ENCODE measurements at places on chromosomes 13 and 19.

GRCh38 chr13:100124265-100124664, 35.4 kb downstream of the PCCA start:
- DNase-seq, result no peak

- DNase-seq, result no peak
These were observed 5.5 kb upstream of the CYP4F3 start for GRCh38 chr19:15635016-15635805.

GRCh38 chr13:95327190-95327589, 25.9 kb upstream of the ABCC4 start:
- no peak for DNase-seq

- no peak for DNase-seq
These were observed 275.2 kb upstream of the EDNRB start for GRCh38 chr13:78193846-78194245.

GRCh38 chr19:2084993-2085720, 11.0 kb downstream of the MOB3A start:
- DNase-seq, result peak; percentile 96

DNA sequence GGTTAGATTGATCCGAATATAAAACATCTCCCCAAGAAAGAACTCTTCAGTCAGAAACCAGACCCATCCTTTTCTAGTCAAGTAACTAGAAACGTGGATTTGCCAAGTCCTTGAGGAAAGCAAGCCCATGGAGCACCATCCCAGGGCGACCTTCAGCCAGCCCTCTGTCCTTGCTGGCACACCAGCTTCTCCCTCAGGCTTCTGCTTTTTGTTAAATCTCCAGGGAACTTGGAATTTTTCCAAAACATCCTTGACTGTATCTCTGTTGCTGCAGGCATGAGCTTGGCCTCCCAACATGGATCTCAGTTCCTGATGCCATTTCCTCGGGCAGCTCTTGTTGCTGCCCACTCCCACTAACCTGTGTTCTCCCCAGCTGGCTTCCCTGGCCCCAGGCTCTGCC, 27.1 kb upstream of the C1QTNF9 start:
- no peak for DNase-seq

GRCh38 chr19:46863818-46864629, 3.2 kb downstream of the ARHGAP35 start:
- DNase-seq, result no peak

GRCh38 chr19:9538183-9539058, at the start of gene ZNF426:
TSS of gene ZNF426 (minus strand) at chr19:9538645. CDS start at chr19:9536232, 2,413 bp downstream.
- peak; percentile 89 for DNase-seq

DNA sequence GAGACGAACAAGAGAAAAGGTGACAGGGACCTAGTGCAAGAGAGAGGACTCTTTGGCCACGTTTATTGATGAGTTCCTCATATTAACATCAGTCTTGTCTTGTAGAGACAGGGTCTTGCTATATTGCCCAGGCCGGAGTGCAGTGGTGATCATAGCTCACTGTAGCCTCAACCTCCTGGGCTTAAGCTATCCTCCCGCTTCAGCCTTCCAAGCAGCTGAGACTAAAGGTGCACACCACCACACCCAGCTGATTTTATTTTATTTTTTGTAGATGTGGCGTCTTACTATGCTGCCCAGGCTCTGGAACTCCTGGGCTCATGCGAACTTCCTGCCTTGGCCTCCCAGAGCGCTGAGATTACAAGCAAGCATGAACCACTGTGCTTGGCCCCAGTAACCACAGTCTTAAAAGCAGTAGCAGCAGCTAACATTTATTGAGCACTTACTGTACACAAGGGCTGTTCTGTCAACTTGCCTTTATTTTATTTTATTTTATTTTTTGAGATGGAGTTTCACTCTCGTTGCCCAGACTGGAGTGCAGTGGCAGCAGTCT, 1.1 kb upstream of the SH2D3A start:
- peak; percentile 56 for DNase-seq

- no peak for DNase-seq
These were observed 20.7 kb upstream of the CCNP start for GRCh38 chr19:40247178-40247577.

- DNase-seq, result peak; percentile 87
These were observed 2.6 kb upstream of the SPACA6 start for GRCh38 chr19:51690454-51691073.

- DNase-seq, result no peak
These were observed 57.1 kb downstream of the ALOX5AP start for GRCh38 chr13:30792285-30793000.

- no peak for DNase-seq
These were observed 28.1 kb upstream of the WDR18 start for GRCh38 chr19:955803-956765.

- no peak for DNase-seq
These were observed 47.0 kb downstream of the RUBCNL start for GRCh38 chr13:46340011-46340410.

- DNase-seq, result no peak
These were observed 194.6 kb downstream of the KLF12 start for GRCh38 chr13:73939603-73940002.

DNA sequence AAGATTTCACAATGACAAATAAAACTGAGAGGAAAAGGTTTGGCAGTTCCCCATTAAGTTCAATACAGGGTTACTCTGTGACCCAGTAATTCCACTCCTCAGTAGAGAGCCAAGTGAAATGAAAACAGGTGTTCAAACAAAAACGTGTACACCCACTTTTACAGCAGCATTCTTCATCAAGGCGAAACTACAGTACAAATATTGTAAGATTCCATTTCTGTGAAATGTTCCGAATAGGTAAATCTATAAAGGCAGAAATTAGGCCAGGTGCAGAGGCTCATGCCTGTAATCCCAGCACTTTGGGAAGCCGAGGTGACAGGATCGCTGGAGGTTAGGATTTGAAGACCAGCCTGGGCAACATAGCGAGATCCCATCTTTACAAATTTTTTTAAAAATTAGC, 8.9 kb upstream of the GDF15 start:
- no peak for DNase-seq

DNA sequence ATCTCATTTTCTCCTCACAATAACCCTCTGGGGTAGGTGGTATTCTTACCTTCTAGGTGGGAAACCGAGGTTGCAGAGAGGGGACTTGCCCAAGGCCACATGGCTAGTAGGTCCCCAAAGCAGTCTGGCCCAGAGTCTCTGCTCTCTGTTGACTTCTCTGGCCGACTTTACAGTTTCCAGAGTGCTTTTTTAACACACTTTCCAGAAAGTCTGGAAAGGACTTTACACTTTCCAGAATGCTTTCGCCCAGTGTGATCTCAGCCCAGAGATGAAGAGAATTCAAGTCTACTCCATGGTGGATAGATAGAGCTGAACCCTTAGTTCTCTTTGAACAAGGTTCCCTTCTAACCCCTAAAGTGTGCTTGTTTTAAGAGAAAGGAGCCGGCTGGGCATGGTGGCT, 12.2 kb downstream of the ARHGAP35 start:
- DNase-seq, result no peak

DNA sequence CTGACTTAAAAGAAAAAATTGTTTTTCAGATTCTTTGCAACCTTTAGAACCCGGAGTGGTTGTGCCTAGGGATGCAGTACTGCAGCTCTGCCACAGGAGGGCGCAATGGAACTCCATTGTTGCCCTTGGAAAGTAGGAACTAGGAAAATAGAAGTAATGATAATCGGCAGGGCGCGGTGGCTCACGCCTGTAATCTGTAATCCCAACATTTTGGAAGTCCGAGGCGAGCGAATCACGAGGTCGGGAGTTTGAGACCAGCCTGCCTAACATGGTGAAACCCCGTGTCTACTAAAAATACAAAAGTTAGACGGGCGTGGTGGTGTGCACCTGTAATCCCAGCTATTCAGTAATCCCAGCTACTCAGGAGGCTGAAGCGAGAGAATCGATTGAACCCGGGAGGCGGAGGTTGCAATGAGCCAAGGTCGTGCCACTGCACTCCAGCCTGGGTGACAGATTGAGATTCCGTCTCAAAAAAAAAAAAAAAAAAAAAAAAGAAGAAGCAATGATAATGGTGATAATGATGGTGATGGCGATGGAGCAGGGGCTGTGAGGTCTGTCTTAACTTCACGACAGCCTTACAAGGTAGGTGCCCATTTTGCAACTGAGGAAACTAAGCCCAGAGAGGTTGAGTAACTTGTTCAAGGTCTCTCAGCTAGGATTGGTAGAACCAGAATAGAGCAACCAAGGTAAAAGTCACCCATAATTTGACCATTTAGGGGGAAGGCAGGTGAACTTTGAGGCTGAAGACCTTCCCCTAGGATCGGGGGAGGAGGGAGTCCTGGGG, 5.5 kb upstream of the ADAMTS10 start:
- peak; percentile 66 for DNase-seq

- DNase-seq, result peak; percentile 27
These were observed 1.9 kb downstream of the GTPBP3 start for GRCh38 chr19:17339088-17339741.

DNA sequence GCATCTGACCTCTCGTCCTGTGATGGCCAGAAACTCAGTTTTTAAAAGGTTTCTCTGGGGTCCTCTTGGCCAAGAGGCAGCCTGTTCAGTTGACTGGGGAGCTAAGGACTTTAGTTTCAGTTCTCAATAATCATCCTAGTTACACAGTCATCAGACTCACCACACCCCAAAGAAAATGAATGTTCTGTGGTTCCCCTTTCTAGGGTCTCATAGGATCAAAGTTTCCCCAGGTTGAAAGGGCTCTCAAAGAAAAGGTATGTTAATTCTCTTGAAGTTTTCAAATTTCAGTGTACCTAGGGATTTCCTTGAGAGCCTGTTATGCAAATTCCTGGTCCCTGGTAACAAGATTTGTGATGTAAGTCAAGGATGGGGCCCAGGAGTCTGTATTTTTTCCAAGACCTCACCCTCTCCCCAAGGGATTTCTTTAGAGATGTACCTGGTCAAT, 94.9 kb downstream of the FAM216B start:
- DNase-seq, result peak; percentile 1

- no peak for DNase-seq
These were observed 25.6 kb downstream of the EPS15L1 start for GRCh38 chr19:16446108-16446723.

GRCh38 chr13:99174533-99175100, 26.0 kb upstream of the UBAC2 start:
- no peak for DNase-seq

DNA sequence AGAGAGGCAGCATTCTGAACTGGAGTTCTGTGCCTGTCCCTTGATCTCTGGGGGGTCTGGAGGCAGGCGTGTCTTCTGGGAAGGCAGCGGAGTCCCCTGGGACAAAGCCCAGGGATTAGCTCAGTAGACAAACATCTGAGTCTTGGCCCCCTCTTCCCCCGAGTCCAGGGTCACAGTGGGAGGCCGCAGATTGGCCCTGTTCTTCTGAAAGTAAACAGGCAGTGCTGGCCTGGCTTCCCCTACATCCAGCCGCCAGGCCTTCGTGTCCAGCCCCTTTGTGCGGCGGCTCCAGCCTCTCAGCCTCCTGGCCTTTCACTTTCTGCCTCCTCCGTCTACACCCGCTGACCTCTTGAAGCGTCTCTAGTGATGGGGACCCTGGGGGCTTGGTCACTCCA, 989 bp downstream of the NFILZ start:
- DNase-seq, result no peak

GRCh38 chr13:86826232-86826631, 844.9 kb upstream of the SLITRK5 start:
- DNase-seq, result no peak

DNA sequence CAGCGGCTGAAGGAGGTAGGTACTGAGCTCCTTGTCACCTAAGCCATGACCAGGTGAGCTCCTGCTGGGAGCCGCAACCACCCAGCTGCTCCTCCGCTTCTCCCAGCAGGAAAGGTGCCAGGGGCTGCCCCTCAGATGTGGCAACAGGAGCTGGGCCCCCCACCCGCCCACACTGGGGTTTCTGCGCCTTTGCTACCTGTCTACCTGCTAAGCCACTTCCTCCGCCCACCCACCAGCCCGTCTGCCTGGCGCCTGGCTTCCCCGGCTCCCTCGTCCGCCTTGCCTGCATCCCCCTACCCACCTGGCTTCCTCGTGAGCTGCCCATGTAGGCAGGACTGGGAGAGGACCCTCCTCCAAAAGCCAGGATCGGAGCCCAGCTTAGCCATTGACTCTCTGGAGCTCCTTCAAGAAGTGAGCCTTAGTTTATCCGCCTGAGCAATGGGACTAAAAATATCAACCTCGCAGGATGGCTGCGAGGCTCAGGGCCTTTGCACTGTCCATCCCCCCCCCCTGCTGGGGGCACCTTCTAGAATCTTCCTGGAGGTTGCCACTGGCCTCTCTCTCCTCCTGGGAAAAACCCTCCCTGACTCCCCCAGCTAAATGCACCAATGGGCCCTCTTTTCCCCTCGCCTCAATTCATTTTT, 55.8 kb upstream of the KLF2 start:
- peak; percentile 38 for DNase-seq

DNA sequence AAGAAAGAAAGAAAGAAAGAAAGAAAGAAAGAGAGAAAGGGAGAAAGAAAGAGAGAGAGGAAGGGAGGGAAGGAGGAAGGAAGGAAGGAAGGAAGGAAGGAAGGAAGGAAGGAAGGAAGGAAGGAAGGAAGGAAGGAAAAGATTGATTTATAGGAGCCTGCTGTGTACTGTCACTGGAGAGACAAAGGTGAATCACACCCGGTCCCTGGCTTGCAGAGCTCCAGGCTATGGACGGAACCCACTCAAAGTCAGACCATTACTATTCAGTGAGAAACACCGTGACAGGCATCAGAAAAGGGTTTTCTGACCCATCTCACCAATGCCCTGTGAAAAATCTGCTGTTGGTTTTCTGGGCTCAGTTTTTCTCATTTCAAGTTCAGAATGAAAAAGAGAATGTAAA, 7.3 kb upstream of the CEACAM6 start:
- no peak for DNase-seq

- DNase-seq, result no peak
These were observed 482.0 kb downstream of the DIAPH3 start for GRCh38 chr13:59681636-59682311.

- no peak for DNase-seq
These were observed 147.6 kb downstream of the RBM26 start for GRCh38 chr13:79258489-79258888.

GRCh38 chr13:113449693-113450347, 3.5 kb downstream of the ADPRHL1 start:
- DNase-seq, result no peak

DNA sequence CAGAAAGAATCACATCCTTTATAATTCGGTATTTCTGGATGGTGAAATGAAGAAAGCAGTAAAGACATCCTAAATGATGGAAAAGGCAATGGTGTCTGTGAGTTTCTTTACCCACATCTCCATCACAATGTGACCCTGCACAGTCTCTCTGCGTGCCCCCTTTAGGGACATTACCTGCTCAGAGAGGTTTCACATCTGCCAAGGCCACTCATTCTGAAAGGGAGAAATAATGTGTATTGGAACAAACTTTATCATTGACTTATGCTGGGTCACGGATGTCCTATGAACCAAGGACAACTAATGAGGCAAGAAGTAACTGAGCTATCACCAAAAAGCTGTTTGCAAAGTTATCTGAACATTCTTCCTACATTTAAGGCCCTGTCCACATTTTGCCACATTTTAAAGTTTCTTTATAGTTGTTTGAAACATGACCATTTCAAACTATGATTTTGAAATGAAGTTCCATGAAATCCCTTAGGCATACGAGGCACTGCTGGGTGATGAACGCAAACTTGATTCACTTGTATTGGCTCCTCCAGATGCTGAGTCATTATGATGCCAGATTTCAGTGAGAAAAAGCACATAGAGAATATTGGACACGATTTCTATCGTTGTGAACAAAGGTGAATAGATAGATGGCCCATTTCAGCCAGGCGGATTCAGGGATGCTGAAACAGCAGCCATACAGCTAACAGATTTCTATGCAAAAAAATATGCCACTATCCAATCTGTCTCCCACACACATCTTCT, 63.5 kb upstream of the HMGB1 start:
- no peak for DNase-seq

- DNase-seq, result no peak
These were observed 4.0 kb downstream of the GRIN2D start for GRCh38 chr19:48397263-48398101.

GRCh38 chr19:806815-807421, 9.7 kb downstream of the PTBP1 start:
- DNase-seq, result no peak

GRCh38 chr19:50197348-50197747, 6.1 kb upstream of the MYH14 start:
- no peak for DNase-seq
